ENCODE measurements at places on chromosomes 2 and 18.
A peak's percentile ranks its signal among the peaks of the same experiment; 100 is the strongest.

DNA sequence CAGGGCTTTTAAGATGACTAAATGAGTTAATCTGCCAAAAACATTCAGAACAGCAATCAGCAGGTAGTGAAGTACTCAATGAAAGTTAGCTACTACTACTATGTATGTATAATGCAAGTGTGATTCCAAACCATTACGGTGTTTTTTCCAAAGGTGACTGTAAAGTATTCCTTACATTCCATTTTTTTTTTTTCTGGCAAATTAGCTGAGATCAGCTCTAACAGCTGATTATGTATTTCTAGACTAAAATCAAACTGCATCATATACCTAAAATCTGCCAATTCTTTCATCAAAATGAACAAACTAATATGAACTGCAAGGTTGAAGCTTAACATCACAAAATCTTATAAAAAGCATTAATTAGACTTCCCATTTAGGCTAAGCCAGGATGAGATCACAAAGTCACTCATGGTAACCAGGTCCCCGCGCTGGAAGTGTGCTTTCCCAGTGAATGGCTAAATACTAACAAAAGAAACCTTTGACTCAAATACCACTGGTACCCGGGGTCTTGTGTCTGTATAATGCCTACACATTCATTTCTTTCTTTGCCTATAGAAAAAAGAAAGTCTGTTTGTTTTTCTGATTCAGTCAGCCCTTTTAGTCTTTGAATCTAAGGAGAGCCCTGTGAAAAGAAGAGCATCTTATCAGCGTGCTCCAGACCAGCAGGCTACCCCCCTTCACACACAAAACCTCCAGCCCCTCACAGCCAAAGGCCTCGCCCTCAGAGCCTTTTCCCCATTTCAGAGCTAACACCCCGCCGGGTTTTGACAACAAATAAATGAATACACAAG, 88.3 kb downstream of the RBMS1 start:
- peak; percentile 45 for DNase-seq

DNA sequence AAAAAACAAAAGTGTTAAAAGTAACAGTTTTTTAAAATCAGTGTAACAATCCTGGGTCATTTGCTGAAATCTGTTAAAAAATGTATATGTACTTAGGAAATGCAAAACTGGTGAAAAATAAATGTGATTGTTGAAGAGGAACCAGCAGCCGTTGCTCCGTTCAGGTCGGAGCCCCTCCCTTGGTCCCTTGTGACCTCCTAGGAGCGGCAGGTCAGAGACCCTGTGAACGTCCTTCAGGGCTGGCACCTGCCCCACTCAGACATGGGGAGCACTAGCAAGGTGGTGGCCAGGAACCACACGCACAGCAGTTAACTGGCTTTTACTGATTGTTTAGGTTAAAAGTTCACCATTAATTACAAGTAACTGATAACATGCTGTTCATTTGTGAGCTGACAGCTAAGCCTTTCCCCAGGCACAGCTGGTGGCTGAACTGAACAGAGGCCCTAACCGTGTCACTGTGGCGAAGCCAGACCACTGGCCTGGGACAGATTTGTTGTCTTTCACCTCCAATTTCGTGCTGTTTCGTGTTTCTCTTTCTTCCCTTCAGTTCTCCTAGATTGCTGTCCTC, 159.2 kb upstream of the ALKAL2 start:
- DNase-seq = no peak

GRCh38 chr2:69499242-69499641, 62.0 kb upstream of the NFU1 start:
- no peak for DNase-seq

DNA sequence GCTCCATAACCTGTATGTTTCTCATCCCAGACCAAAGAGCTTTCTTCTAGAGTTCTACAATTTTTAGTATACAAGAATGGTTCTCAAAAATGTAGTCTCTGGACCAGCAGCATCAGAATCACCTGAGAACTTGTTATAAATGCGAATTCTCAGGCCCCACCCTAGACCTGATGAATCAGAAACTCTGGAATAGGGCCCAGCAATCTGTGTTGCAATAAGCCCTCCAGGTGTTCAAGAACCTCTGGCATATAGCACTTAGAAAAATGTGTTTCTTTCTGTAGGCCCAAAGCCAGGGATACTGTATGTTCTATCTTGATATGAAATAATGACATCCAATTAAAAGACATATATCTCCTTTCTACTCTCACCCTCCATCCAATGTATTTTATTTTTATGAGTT, 10.4 kb downstream of the PAIP2B start:
- DNase-seq = no peak

DNA sequence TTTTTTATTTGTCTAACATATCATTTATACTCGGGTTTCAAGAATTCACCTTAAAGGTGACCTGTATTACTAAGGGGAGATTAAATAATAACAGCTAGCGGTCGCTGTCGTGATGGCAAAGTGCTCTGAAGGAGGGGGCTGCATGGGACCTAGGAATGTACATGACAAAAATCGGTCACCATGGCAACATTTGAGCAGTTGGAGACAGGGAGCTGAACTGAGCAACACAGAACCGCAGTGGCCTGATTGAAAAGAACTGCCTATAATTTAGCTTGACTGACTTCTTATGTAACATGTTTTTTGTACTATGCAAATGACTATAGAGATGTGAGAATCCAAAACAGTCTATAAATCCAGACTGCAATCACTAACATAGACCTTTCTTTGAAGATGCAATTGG, 34.3 kb upstream of the EPHA4 start:
- no peak for DNase-seq

- DNase-seq = no peak
Measured at GRCh38 chr2:104090407-104090806, 763.5 kb upstream of the POU3F3 start.

- DNase-seq = peak; percentile 68
Measured at GRCh38 chr2:168244318-168244717, 3.1 kb downstream of the STK39 start.

GRCh38 chr2:134660626-134661402, 58.0 kb downstream of the TMEM163 start:
- DNase-seq = no peak

DNA sequence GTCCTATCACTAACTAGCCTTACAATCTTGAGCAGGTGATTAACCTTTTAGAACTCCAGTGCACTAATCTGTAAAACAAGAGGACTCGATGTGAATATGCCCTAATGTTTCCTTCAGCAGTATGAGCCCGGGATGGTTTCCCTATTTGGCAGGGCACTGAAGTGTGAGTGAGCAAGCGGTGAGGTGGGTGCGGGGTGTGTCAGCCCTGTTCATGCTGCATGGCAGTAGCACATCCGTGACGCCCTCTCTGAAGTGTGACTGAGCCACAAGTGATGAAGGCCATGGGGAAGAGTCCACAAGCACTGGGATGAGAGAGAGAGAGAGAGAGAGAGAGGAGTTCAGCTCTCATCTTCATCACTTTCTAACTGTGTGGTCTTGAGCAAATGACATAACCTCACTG, 168.7 kb downstream of the SETBP1 start:
- DNase-seq = no peak

DNA sequence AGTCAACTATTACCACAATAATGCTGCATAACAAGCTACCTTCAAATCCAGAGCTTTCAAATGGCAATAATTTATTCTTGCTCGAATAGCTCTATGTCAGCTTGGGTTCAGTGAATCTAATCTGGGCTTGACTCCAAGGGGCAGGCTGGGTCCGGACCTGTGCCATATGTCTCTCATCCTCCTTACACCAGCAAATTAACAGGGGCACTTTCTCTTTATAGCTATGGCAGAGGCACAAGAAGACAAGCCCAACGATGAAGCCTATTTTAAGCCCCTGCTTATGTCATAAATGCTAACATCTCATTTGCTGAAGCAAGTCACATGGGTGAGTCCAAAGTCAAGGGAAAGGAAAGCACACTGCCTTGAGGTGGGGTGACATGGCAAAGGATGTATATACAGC, 13.3 kb upstream of the ZNF521 start:
- no peak for DNase-seq

DNA sequence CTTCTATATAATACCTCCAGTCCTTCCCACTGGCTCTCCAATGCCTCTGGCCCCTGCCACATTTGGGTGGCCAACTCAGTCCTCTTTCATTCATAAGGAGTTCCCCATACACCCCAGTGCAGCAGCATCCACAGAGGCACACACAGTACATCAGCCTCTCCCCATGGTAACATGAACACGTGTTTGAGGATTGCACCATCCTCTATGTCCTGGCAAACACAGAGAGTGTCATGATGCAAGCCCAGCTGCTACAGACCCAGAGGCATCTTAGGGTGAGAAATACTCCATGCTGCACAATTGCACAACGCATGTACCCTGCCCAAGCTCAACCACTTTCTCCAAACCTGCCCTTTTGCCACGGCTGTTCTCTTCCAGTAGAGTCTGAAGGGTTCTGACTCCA, 11.5 kb downstream of the IGFBP5 start:
- DNase-seq = no peak

DNA sequence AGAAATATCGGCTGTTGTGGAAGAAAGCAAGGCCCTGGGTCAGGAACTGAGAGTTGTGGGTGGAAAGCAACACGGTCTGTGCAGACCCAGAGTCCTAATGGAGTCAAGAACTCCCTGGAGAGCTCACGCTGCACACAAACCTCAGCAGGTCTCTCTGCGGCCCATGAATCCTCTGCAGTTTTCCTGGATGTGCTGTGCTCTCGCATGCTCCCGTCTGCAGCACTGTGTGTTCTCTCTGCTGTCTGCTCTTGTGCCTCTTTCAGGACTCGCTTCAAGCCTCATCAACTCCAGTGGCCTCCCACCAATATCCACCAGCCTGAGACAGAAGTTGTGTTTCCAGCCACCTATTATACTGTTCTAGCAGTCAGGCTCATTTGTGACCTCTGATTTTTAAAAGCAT, 24.3 kb downstream of the RNU4ATAC start:
- no peak for DNase-seq

GRCh38 chr2:95344215-95344583, 47.1 kb downstream of the KCNIP3 start:
- no peak for DNase-seq

GRCh38 chr2:219254590-219255201, 978 bp upstream of the TUBA4A start:
- DNase-seq = no peak

GRCh38 chr2:106843001-106843909, 42.7 kb downstream of the ST6GAL2 start:
- DNase-seq = no peak

DNA sequence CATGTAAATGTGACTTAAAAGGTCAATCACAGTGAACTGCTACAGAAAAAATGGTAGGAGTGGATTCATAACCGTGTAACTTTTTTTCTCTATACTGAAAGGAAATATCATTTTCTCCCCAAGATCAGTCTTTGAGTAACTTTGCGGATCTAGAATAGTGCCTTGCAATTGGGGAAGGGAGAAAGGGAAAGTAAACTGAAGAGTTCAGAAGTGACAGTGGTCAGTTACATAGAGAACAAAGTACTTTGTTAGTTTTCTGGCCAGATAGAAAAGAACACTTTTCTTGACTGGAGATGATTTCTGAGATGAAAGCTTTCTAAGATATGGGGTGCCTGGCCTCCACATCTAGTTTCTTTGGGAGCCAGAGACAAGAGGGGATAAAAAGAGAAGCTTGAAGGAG, 26.6 kb downstream of the PARD3B start:
- no peak for DNase-seq

Data from SJCRH30 (cell line).